ENCODE measurements at places on chromosomes 7 and 10.

DNA sequence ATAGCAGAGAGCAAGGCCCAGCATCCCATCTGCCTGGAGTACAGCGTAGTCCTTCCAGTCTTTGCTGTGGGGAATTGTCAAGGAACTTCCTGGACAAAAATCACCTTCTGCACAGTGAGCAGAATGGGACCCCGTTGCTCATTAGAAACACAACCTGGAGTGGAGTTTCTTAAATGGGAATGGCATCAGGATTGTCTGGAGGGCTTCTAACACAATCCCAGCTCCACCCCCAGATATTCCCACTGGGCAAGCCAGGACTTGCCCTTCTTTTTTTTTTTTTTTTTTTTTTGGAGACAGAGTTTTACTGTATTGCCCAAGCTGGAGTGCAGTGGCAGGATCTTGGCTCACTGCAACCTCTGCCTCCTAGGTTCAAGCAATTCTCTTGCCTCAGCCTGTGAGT lies 356.4 kb downstream of the GALNT17 start:
- no peak for DNase-seq

- DNase-seq = no peak
Observed at GRCh38 chr7:7773334-7774309, 55.2 kb upstream of the RPA3 start.

DNA sequence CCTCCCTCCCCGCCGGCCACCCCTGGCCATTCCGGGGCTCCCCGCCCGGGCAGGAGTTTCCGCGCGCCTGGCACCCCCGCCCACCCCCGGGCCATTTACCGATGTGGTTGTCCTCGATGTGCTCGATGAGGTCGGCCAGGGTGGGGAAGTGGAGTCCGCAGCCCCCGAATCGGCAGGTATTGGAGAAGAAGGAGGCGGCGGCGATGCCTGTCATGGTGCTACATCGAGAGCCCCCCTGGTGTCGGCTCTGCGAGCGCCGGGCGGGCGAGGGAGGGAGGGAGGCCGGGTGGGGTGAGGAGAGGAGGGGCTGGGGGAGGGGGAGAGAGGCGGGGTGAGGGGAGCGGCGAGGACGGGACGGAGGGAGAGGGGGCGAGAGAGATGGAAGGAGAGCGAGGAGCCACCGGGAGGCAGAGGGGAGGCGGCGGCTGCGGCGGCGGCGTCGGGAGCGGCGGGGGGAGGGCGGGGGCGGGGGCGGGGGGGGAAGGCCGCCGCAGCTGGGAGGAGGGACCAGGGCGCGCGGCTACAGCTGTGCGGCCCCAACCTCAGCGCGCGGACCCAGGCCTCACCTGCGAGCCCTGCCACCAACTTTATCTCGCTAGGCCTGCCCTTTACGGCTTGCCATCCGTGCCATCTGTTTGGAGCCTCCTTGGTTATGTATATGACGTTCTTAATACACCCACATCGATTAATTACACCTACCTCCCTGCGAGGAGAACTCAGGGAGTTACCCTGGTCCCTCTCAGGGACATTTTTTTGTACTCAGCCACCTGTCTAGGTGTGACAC lies at the start of gene JAZF1:
Gene JAZF1 (minus strand): TSS at position 432 of the 784 bp plus-strand sequence.
- DNase-seq = peak; percentile 38

DNA sequence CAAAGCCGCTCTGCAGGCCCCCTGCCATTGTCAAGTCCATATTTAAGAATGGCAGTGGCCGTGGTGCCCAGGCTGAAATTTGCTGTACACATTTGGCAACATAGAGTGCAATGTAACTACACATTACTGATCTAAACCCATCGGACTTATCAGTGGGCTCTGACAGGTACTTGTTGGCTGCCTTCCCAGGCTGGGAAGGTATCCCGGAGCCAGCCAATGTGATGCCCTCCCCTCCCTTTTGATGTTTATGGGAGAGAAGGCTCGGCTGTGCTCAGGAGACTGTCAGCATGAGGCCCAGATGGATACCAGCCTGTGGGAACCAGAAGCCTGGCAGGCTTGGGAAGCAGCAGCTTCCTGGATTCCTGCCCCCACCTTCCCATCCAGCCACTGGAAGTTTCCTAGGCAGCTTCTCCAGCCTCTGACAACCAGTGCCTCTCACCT lies 146.1 kb upstream of the TCF7L2 start:
- no peak for DNase-seq

DNA sequence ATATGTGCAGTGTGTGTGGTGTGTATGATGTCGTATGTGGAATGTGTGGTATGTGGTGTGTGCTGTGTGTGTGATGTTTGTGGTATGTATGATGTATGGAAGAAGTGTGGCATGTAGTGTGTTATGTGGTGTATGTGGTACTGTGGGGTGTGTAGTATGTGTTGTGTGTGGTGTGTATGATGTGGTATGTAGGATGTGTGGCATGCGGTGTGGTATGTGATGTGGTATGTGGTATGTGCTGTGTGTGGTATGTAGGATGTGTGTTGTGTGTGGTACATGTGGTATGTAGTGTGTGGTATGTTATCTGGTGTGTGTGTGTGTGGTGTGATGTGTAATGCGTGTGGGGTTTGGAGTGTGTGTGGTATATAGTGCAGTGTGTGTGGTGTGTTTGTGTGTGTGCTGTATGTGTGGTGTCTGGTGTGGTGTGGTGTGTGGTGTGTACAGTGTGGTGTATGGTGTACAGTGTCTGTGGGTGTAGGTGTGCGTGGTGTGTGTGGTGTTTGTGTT lies 129.6 kb downstream of the ATP6V0E2 start:
- DNase-seq = no peak

GRCh38 chr10:42475168-42476098 lies 162.9 kb downstream of the ZNF33B start:
- no peak for DNase-seq

DNA sequence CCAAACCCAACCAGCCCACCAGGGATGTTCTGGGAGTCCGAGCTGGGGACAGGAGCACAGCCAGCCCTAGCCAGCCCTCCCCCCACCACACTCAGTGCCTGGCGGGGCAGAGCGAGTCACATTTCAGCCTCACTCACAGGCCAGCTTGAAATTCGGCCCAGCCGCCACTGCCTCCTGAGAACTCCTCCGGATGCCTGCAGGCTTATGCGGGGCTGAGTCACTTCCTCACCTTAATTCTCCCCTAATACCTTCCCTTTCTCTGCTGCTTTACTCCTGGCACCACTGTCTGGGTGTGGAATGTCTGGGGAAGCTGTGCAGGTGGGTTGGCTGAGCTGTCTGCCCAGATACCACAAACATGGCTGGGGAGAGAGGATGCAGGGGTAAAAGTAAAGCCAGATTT lies 22.6 kb upstream of the DLG5 start:
- no peak for DNase-seq

- no peak for DNase-seq
Observed at GRCh38 chr10:122279725-122280141, 8.6 kb downstream of the BTBD16 start.

DNA sequence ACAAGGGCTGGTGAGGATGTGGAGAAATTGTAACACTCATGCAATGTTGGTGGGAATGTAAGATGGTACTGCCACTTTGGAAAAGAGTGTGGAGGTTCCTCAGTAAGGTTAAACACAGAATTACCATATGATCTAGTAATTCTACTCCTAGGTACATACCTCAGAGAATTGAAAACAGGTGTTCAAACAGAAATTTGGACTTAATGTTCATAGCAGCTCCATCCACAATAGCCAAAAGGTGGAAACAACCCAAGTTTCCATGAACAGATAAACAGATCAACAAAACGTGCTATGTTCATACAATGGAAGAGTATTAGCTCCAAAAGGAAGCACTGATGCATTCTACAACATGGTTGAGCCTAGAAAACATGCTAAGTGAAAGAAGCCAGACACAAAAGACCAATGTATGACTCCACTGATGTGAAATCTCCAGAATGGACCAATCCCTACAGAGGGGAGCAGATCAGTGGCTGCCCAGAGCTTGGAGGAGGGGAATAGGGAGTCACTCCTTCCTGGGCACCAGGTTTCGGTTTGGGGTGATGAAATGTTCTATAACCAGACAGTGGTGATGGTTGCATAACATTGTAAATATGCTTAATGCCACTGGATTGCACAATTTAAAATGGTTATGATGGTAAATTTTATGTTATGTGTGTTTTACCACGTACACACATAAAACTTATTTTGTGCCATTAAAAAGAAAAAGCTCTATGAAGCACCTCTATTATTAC lies 5.7 kb upstream of the WDR86 start:
- DNase-seq = no peak
